ENCODE measurements at places on chromosomes 12 and 14. TPM values are rescaled to one million over a fixed set of nuclear protein-coding genes. Genes with fewer than 3 reads are reported as not detected.

- DNase-seq, result no peak
- peak overlapping the region; percentile 7 for H3K27ac ChIP-seq
- no peaks in the 10 kb centered on the region for H3K4me1 ChIP-seq
- H3K36me3 ChIP-seq, result no peaks in the 10 kb centered on the region
- no peak overlapping the region for H3K4me3 ChIP-seq
These were observed 34.7 kb downstream of the GPR19 start for GRCh38 chr12:12661086-12661856.

The NAV3 gene
- polyA plus RNA-seq, result 15.9 TPM

GRCh38 chr14:56482310-56482911 lies 97.2 kb upstream of the TMEM260 start:
- no peak for DNase-seq
- H3K27ac ChIP-seq, result no peak overlapping the region
- no peak overlapping the region for H3K4me3 ChIP-seq
- H3K36me3 ChIP-seq, result no peaks in the 10 kb centered on the region
- H3K27me3 ChIP-seq, result 0 out of 2 replicates have a peak, but pooled peaks cover 4% of the 10 kb centered on the region

GRCh38 chr14:74490486-74490885 lies 2.6 kb downstream of the NPC2 start:
- no peaks in the 10 kb centered on the region for H3K27me3 ChIP-seq
- H3K36me3 ChIP-seq, result peaks cover 4% of the 10 kb centered on the region
- no peak for DNase-seq
- no peak overlapping the region for H3K4me3 ChIP-seq
- peaks cover 13% of the 10 kb centered on the region for H3K4me1 ChIP-seq
- H3K27ac ChIP-seq, result no peak overlapping the region

The CCDC77 gene
- 6.4 TPM for polyA plus RNA-seq

- no peak overlapping the region for H3K4me3 ChIP-seq
- H3K27me3 ChIP-seq, result no peaks in the 10 kb centered on the region
These were observed 71.4 kb upstream of the PRKD1 start for GRCh38 chr14:29999013-29999539.

- no peak for DNase-seq
- peaks cover 33% of the 10 kb centered on the region for H3K27me3 ChIP-seq
- H3K4me1 ChIP-seq, result no peaks in the 10 kb centered on the region
- no peak overlapping the region for H3K27ac ChIP-seq
- no peaks in the 10 kb centered on the region for H3K36me3 ChIP-seq
- H3K4me3 ChIP-seq, result no peak overlapping the region
These were observed 17.2 kb upstream of the CISTR start for GRCh38 chr12:53768976-53769375.

GRCh38 chr12:56676851-56677580 lies 11.1 kb downstream of the PTGES3 start:
- H3K27ac ChIP-seq, result no peak overlapping the region
- no peaks in the 10 kb centered on the region for H3K4me1 ChIP-seq

The KRT83 gene
- polyA plus RNA-seq, result not detected

The DHRS2 gene
- 1.2 TPM for polyA plus RNA-seq

- no peaks in the 10 kb centered on the region for H3K4me1 ChIP-seq
- peaks cover 23% of the 10 kb centered on the region for H3K27me3 ChIP-seq
These were observed 5.2 kb upstream of the NRDE2 start for GRCh38 chr14:90336985-90337384.

The C1R gene
- 18.7 TPM for polyA plus RNA-seq

GRCh38 chr12:90399357-90399756 lies 555.6 kb downstream of the CCER1 start:
- no peaks in the 10 kb centered on the region for H3K27me3 ChIP-seq
- DNase-seq, result no peak
- H3K27ac ChIP-seq, result no peak overlapping the region
- no peaks in the 10 kb centered on the region for H3K4me1 ChIP-seq
- no peak overlapping the region for H3K4me3 ChIP-seq

The ACOT2 gene
- polyA plus RNA-seq, result 45.6 TPM

The TPI1 gene
- polyA plus RNA-seq, result 1,316 TPM

- H3K4me1 ChIP-seq, result no peaks in the 10 kb centered on the region
- H3K36me3 ChIP-seq, result peaks cover 74% of the 10 kb centered on the region
- no peak for DNase-seq
- no peak overlapping the region for H3K27ac ChIP-seq
These were observed 24.8 kb downstream of the GOLGA3 start for GRCh38 chr12:132803888-132804287.

DNA sequence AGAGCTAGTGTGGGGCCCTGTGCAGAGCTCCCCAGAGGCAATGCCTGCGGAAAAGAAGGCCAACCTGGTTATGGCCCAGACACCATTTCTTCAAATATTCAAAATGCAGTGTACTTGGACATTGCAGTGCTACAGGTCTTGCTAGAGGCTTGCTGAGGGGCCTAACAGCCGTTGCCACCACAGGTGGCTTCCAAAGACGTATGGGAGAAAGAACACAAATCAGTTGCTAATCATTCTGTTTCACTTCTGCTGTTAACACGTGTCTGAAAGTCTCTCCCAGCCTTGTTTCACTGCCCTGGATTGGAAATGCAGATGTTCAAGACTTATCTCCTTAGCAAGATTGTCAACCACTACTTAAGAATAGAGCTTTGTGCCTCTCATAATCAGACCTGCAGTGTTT lies 925.9 kb downstream of the GALC start:
- H3K27me3 ChIP-seq, result no peaks in the 10 kb centered on the region
- no peaks in the 10 kb centered on the region for H3K36me3 ChIP-seq
- no peak overlapping the region for H3K27ac ChIP-seq
- no peak for DNase-seq
- no peak overlapping the region for H3K4me3 ChIP-seq

The LMO3 gene
- not detected for polyA plus RNA-seq

The KRT77 gene
- polyA plus RNA-seq, result not detected

- DNase-seq, result peak; percentile 24
- H3K36me3 ChIP-seq, result peaks cover 39% of the 10 kb centered on the region
- peak overlapping the region; percentile 96 for H3K4me3 ChIP-seq
- peaks cover 62% of the 10 kb centered on the region for H3K4me1 ChIP-seq
These were observed 2.7 kb downstream of the ACTN1 start for GRCh38 chr14:68976160-68977067.

DNA sequence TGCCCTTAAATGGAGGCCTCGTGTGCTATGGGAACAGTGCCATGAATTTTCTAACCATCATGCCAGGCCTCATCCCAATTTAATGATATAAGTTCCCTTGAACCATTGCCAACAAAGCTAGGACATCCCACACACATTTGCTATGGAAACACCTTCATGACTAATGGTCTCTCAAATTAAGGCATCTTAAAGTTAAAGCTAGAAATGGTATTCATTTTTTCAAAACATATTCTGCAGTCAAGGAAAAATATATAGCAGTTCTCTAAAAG lies 117.3 kb downstream of the BTG1 start:
- no peaks in the 10 kb centered on the region for H3K36me3 ChIP-seq
- no peak overlapping the region for H3K4me3 ChIP-seq
- no peak for DNase-seq
- H3K27ac ChIP-seq, result no peak overlapping the region
- no peaks in the 10 kb centered on the region for H3K27me3 ChIP-seq

The RPGRIP1 gene
- not detected for polyA plus RNA-seq

DNA sequence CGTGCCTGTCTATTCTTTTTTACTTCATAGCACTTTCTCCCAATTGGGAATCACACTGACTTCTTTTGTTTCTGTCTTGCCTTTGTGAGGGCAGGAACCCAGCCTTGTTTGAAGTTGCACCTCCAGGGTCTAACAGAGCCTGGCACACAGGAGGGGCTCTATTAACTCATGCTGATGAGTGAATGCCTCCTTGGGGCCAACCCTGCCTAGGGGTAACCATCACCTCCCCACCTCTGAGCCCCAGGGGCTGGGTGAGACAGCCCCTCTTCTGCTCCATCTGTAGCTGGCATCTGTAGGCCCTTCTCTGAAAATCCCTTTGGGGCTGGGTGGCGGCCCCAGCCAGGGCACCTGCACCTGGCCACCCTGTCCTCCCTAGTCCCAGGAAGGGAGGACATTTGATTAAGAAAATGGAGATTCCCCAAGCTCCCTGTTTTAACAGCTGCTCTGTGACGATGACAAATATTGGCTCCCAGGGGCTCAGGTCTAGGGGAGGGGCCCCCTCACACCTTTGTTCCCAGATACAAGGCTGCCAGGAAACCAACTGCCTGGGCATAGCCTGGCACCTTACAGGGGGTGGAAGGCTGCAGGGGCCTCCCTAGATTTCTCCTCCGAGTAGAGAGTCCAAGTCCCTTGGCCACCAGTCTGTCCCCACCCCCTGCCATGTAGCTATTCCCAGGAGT lies 11.8 kb downstream of the TAMALIN start:
- H3K27ac ChIP-seq, result no peak overlapping the region

DNA sequence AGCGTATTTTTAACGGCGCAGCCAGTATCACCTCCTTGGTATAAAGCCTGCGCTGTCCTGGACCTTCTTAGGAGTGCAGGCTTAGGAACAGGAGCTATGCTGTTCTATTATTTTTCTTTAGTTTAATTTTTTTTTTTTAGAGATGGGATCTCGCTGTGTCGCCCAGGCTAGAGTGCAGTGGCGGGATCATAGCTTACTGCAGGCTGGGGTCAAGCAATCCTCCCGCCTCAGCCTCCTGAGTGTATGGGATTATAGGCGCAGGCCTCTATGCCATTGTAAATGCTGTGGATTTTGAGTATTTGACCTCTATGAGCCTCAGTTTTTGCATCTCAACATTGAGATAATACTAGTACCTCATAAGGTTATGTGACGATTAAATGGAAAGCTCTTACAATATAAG lies 4.1 kb downstream of the OR10AD1 start:
- H3K4me3 ChIP-seq, result no peak overlapping the region
- no peak overlapping the region for H3K27ac ChIP-seq
- H3K36me3 ChIP-seq, result no peaks in the 10 kb centered on the region

- no peak overlapping the region for H3K27ac ChIP-seq
- no peaks in the 10 kb centered on the region for H3K27me3 ChIP-seq
- no peaks in the 10 kb centered on the region for H3K4me1 ChIP-seq
- H3K4me3 ChIP-seq, result no peak overlapping the region
- no peak for DNase-seq
- H3K36me3 ChIP-seq, result peaks cover 69% of the 10 kb centered on the region
These were observed 21.1 kb downstream of the SETD3 start for GRCh38 chr14:99459481-99460100.

- H3K4me3 ChIP-seq, result no peak overlapping the region
- no peaks in the 10 kb centered on the region for H3K4me1 ChIP-seq
- no peak overlapping the region for H3K27ac ChIP-seq
- DNase-seq, result no peak
These were observed 37.4 kb downstream of the HSP90AA1 start for GRCh38 chr14:102049258-102050025.

The ARL1 gene
- polyA plus RNA-seq, result 50.2 TPM

- H3K36me3 ChIP-seq, result no peaks in the 10 kb centered on the region
- no peaks in the 10 kb centered on the region for H3K4me1 ChIP-seq
- no peak overlapping the region for H3K27ac ChIP-seq
- DNase-seq, result no peak
- H3K27me3 ChIP-seq, result no peaks in the 10 kb centered on the region
- H3K4me3 ChIP-seq, result no peak overlapping the region
These were observed 77.7 kb downstream of the MAP1LC3B2 start for GRCh38 chr12:116636608-116637519.

- H3K27me3 ChIP-seq, result peaks cover 4% of the 10 kb centered on the region
- no peak for DNase-seq
- H3K4me1 ChIP-seq, result peaks cover 8% of the 10 kb centered on the region
- H3K27ac ChIP-seq, result no peak overlapping the region
- H3K36me3 ChIP-seq, result no peaks in the 10 kb centered on the region
These were observed 2.1 kb upstream of the GSC start for GRCh38 chr14:94771906-94772490.

DNA sequence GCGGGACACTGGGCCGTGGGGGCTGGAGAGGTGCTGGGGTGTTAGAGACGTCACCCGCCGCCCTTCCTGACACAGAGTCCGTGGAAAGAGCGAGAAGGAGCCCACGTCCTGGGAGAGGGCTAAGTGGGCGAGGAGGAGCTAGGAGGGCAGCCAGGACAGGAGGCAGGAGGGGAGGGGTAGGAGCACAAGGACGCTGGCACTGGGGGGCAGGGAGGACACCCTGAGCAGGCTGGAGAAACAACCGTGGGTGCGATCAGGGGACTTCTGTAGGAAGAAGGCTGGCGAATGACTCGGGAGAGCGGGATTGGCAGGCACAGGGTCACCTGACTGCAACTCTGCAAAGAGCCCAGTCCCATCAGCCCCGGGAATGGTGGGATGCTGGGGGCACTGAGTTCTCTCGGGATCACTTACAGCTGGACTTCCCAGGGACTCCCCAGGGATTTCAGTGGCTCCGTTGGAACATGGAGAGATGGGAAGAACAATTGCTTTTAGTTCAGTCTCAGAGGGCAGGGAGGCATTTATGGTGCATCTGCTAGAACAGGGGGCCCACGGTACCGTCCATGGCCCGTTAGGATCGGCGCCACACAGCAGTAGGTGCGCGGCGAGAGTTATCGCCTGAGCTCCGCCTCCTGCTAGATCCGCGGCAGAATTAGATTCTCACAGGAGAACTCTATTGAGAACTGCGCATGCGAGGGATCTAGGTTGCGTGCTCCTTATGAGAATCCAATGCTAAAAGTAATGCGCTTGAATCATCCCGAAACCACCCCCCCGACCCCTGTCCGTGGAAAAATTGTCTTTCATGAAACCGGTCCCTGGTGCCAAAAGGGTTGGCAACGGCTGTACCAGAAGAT lies 24.3 kb downstream of the UBR7 start:
- H3K4me1 ChIP-seq, result peaks cover 12% of the 10 kb centered on the region
- peak overlapping the region; percentile 79 for H3K27ac ChIP-seq
- H3K27me3 ChIP-seq, result no peaks in the 10 kb centered on the region
- peaks cover 20% of the 10 kb centered on the region for H3K36me3 ChIP-seq
- peak overlapping the region; percentile 57 for H3K4me3 ChIP-seq

The PTGR2 gene
- polyA plus RNA-seq, result 9.7 TPM

DNA sequence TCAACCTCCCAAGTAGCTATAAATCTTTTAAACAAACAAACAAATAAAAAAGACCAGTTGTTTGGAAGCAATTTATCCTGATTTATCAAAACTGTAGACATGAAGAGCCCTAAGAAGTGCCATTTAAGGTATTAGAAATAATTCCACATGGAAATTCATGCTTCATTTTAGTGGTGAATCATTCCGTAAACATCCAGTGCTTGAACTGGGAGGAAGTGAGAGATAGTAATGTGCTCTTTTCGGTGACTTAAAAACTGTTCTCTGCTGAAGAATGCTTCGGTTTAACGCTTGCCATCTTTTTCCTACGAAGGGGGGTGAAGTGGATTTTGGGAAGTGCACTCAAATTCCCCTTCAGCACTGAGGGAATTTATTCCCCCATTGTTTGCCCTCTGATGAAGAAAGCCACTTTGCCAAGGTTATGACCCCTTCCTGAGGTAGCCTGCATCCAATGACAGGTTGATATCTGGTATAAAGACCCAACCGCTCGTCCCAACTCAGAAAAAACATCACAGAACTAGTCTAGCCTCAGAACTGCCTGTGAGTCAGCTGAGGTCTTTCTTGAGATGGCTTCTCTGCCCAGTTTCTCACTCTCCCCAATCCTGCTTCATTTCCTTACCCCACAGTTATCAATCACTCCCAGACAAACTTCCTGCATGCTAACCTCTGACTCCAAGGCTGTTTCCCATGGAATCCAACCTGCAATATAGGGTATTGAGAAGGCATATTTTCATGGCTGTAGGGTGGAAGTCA lies 244.1 kb downstream of the AEBP2 start:
- H3K27ac ChIP-seq, result peak overlapping the region; percentile 77
- no peaks in the 10 kb centered on the region for H3K27me3 ChIP-seq
- DNase-seq, result no peak
- no peak overlapping the region for H3K4me3 ChIP-seq
- H3K36me3 ChIP-seq, result no peaks in the 10 kb centered on the region
- H3K4me1 ChIP-seq, result peaks cover 14% of the 10 kb centered on the region

GRCh38 chr14:71661441-71661840 lies 270.8 kb upstream of the RGS6 start:
- no peaks in the 10 kb centered on the region for H3K27me3 ChIP-seq
- H3K27ac ChIP-seq, result no peak overlapping the region
- H3K4me3 ChIP-seq, result no peak overlapping the region
- peaks cover 7% of the 10 kb centered on the region for H3K4me1 ChIP-seq
- DNase-seq, result no peak
